ENCODE measurements at places on chromosomes 13 and 19. TPM values are rescaled to one million over a fixed set of nuclear protein-coding genes. Genes with fewer than 3 reads are reported as not detected.

DNA sequence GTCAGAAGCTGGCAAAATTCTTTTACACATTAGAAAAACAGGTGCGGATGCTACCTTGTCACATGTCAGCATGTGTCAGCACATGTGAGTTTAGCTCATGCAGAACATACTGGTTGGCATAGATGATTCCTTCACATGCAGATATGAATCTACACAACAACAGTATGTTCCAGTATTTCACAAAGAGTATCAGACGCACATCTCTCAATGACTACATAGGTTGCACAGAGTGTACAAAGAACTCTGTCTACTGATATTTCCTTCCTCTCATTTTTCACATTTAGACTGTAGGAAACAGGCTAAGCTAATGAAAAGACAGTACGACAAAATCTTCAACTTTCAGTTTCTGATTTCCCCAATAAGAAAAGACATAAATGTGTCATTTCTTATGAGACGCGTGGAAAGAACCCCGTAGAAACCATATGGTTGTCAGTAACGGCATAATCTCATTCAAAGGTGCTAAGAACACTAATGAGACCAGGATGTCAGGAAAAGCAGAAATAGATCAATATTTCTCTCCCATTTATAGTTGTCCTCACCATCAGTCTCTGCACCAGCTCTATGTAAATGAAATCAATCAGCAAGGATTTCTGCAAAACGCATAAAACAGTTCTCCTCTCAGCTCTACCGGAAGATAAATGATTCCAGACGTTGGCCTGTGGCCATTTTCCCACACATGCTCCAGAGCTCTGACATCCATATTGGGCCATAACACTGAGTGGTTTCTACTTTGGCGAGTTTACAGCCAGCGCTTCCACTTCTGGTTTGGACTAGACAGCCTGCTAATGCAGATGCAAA, 81.2 kb downstream of the STARD13 start:
- no peak for DNase-seq

GRCh38 chr13:102333320-102334198, 68.3 kb downstream of the FGF14 start:
- DNase-seq, result no peak

DNA sequence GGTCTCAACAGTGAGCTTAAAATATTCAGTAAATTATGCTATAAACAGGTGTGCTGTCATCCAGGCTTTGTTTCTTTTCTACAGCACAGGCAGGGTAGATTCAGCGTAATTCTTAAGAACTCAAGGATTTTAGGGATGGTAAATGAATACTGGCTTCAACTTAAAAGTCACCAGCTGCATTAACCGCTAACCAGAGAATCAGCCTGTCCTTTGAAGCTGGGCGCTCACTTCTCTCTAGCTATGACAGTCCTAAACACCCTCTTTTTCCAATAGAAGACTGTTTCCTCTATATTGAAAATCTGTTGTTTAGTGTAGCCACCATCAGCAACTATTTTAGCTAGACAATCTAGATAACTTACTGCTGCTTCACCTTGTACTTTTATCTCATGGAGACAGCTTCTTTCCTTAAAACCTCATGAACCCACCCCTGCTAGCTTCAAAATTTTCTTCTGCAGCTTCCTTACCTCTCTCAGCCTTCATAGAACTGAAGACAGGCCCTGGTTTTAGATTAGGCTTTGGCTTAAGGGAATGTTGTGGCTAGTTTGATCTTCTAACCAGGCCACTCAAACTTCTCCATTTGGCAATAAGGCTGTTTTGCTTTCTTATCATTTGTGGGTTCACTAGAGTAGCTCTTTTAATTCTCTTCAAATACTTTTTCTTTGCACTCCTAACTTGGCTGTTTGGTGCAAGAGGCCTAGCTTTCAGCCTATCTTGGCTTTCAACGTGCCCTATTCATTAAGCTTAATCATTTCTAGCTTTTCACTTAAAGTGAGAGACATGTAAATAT, 89.5 kb downstream of the USP12 start:
- DNase-seq, result no peak

Gene TUBB4A
- 9.6 TPM for total RNA-seq

Gene ZNF441
- total RNA-seq, result 3.6 TPM

- DNase-seq, result no peak
Measured at GRCh38 chr19:30106417-30107095, 164.5 kb downstream of the URI1 start.

Measured in activated CD8-positive, alpha-beta T cell treated with anti-CD3 and anti-CD28 coated beads for 36 hours (primary cell).